GM12865 (cell line): ENCODE measurements at places on chromosomes 4 and X.

DNA sequence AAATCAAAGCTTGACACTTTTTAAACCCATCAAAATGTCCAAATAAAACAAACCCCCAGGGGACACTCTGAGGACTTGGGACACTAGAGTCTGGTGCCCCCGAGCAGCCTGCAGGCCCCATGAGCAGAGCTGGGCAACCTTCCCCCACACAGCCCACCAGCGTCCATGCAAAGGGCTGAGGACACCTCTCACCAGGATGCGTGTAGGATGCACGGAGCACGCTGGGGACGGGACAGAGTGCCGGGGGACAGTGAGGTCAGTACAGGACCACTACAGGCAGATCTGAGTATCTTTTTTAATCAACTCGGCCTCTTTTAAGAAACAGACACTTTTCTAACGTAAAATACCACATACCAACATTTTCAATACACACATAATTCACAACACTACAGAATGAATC is 6.9 kb downstream of the GAK start:
- no peak for DNase-seq

DNA sequence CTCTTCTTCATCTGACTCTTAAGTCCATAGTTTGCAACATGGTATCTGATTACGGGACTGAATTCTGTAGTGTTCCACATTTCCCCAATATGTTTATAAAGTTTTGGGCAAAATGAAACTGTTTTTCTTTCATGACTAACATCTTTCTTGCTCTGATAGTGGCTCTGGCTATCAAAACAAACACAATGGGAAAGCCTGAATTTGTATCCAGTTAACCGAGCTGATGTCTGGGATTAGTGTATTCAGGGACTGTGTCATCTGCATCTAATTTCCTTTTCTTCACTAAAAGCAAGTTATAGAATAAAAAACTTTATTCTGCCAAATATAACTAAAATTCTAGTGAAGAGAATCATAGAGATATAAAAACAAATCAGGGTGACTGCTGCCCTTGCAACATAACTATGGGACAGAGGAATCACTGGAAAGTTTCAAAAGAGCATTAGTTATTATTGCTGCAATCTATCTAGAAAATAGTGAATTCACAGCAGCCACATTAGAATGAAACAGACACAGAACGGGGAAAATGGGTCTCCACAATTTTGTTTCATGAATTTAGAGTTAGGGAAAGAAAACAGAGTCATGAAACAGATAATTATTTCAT is 61.3 kb downstream of the ANTXR2 start:
- DNase-seq: no peak

DNA sequence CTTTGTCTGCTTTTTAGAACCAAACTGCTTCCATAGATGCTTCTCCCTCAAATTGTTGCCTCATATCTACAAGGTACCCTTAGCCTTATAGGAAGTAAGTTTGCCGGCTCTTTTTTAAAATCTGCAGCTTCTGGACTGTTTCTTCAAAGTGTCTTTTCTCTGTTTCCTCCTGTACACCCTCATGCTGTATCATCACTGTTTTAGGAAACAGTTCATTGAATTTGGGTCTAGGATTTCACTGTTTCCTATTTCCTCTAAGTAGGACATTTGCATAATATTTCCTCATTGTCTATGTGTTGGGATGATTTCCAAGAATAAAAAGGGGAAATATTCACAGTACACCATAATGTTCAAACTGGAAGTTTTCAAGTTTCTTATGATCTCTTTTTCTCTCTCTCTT is 43.0 kb downstream of the BANK1 start:
- no peak for DNase-seq

DNA sequence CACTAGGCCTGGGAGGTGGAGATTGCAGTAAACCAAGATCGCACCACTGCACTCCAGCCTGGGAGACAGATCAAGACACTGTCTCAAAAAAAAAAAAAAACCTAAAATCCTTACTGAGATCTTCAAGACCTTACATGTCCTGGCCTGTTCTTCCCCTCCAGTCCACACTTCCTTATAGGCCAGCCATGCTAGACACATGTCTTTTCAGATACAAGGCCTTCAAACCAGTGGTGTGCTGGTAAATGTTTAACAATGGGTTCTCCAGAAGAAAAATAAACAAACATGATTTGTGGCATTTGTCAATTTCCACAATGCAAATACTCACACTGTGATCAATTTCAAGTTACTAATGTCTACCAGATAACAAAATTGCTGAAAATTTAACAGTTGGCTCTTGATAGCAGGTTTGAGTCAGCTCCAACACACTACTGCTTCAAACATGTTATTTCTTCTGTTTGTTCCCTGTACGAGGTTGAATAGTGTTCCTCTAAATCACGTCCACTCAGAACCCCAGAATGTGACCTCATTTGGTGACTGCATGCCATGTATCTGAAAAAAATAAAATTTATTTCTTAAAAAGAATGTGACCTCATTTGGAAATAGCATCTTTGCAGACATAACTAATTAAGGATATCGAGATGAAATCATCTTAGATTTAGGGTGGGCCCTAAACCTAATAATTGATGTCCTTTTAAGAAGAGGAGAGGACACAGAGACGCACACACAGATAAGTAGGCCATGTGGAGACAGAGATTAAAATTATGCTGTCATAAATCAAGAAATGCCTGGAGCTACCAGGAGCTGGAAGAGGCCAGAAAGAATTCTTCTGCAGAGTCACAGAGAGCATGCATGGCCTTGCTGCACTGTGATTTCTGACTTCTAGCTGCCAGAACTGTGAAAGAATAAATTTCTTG is 144.4 kb downstream of the ZNF674 start:
- no peak for DNase-seq

GRCh38 chrX:39307488-39307887 is 506.2 kb downstream of the MID1IP1 start:
- no peak for DNase-seq

DNA sequence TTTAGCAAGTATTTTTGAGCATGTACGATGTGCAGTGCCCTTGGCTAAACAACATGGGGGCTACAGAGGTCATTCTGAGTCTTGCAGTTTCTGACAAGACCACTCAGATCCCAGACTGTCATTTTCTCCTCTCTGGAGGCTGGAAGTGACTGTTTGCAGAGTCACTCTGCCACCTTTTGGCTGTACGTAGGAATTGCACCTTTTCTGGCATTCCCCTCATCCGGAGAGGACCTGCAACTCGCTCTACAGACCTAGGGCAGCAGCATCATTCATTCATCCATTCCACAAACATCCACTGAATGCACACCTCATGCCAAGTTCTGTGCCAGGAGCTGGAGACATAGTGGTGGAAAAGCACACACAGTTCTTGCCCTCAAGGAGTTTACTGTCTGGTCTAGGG is 160.4 kb upstream of the GPR101 start:
- DNase-seq: peak; percentile 33

- no peak for DNase-seq
Observed at GRCh38 chr4:96698831-96699230, 858.9 kb downstream of the PDHA2 start.

DNA sequence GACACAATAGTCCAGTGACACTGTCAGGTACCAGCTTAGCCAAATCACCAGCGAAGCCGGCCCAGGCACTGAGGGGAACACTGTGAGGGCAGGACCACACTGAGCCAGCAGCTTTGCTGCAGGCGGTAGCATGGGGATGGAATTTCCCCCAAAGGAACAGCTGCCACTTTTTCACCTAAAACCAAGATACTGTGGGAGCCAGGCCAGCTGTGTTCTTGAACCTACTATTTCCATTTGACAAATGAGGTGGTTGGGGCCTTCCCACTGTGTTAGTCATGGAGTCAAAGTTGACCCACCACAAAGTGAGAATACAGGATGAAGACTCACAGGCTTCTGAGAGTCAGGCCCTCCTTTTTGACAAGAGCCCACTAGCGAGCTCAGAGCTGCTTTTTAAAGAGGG is 70.7 kb upstream of the SH3RF1 start:
- peak; percentile 72 for DNase-seq

DNA sequence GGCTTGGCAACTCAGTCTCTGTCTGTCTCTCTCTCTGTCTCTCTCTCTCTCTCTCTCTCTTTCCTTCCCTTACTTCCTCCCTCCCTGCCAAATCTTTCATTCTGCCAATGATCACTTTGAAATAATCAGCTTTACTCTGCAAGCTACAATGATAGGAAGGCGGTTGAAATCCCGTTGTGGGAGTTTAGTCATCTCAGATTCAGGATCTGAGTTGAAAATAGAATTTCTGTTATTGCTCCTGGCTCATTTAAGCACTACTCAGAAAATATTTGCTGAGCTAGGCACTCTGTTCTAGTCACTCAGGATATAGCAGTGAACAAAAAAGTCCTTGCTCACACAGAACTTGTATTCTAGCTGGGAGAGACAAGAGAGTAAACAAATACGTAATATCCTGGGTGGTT is 56.3 kb upstream of the DCTD start:
- DNase-seq: no peak

DNA sequence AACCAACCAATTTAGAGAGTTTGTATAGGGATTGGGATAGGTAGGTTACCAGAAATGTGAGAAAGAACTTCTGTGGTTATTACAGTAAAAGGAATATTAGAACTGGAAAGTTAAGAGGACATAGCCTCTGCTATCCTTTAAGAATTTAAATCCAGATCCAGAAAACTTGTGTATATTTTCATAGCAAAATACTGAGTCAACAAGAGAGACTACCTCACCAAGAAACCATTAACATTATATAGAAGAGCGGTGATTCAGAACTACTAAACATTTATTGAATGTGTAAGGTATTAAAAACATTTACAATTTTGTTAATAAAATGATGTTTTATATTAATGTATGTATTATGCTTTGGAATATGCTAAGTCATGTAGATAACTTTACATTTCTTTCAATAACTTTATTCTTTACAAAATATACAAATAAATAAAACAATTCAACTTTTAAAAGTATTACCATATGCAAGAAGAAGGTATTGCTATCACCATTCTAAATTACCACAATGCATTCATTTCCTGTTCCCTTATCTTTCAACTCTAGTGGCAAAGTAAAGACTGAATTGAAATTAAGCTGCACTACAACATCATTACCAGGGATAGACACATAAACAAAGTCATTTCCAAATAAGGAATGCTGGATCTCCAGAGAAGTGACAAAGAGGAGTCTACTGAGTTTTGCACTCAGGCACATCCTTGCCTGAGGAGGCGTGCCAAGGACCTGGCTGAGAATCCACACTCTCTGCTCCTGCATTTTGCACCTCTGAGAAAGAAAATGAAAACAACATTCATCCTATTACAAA is 6.1 kb upstream of the BDH2 start:
- no peak for DNase-seq

GRCh38 chr4:158170691-158171561 is 1.9 kb downstream of the GASK1B start:
- peak; percentile 9 for DNase-seq

DNA sequence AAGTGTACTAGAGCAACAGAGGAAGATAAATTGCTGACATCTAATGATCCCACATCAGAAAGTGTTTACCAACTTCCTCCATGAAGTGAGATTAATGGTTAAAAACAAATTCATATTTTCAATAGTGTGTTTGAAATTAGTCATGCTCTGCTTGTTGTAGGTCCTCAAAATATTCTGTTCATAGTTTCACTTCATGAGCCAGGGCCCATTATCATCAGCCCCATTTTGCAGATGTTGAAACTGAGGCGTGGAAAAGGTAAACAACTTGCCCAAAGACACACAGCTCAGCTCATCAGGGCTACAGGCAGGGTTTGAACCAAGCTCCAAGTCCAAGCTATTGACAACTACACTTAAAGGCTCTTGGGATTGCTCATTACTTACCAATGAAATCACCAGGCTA is 103.5 kb upstream of the PPARGC1A start:
- peak; percentile 27 for DNase-seq
